Hepatic stellate cell (primary cell): ENCODE measurements at places on chromosomes 3 and 15.

GRCh38 chr3:12139111-12139511 is 19.6 kb downstream of the TIMP4 start:
- peak; percentile 47 for DNase-seq

- DNase-seq = no peak
Measured at GRCh38 chr15:35834216-35834830, 288.4 kb upstream of the DPH6 start.

DNA sequence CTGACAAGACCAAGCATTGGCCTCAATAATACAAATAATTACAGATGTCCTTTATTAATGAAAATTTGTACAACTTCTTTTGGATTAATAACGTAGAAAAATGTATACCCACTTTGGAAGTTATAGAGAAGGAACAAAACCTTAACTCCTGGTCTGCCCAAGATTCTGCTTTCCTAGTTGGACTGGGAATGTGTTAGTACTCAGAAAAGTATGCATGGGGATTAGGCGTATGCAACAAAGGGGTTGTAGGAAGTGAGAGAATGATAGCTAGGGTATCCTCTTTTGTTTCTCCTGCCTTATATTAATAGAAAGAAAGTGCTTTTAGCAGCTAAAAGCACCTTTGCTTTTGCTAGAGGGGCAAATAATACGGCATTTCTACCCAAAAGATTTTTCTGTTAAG is 116.2 kb upstream of the LRRFIP2 start:
- peak; percentile 43 for DNase-seq

DNA sequence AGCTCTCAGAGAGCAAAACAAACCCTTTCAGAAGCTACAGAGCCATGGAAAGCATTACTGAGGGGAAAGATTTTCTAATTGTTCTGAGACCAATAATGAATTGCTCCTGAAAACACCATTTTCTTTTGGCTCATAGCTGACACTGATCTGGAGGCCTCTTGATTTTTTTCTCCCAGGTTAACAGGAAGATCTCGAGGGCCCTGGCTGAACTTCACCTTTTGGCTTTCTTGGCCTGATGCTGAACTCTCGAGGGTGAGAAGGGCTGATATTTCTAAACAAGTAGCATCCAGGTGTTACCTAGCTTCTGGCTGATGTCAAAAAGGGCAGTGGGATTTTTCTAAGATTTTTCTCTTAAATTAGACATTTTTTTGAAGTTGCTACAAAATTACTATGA is 19.9 kb upstream of the NFKBIZ start:
- no peak for DNase-seq

DNA sequence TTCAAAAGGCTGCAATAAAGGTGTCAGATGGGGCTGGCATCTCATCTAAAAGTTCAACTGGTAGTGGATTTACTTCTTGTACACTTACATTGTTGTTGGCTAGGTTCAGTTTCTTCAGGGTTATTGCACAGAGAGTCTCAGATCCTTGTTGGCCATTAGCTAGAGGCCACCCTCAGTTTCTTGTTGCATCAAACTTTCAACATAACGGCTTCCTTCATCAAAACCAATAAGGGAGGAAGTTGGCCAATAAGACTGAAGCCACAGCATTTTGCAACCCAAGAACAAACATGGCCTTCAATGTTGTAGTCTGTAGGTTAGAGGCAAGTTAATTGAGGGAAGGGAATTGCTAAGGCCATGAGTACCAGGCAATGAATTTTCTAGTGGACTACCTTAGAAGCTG is 218.0 kb downstream of the ZBBX start:
- no peak for DNase-seq

DNA sequence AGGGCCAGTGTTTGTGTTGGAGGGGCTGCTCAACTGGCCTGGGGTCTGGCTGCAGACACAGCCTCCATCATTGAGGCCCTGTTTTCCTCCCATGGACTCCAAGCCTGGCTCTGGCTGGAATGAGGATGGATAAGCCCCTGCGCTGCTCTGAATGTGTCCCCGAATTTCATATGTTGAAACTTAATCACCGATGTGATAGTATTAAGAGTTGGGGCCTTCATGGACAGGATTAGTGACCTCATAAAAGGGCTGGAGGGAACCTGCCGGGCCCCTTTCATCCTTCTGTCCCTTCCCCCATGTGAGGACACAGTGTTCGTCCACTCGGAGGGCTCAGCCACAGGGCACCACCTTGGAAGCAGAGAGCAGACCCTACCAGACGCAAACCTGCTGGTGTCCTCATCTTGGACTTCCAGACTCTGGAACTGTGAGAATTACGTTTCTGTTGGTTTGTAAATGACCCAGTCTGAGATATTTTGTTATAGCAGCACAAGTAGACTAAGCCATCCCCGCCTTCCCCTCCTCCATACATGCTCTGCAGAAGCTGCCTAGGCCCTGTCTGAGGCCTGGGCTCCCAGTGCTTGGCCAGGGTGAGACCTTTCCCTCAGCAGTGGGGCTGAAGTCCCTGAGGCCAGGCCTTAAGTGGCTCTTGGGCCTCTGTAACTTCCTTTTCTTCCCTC is 3.8 kb upstream of the LCTL start:
- no peak for DNase-seq

DNA sequence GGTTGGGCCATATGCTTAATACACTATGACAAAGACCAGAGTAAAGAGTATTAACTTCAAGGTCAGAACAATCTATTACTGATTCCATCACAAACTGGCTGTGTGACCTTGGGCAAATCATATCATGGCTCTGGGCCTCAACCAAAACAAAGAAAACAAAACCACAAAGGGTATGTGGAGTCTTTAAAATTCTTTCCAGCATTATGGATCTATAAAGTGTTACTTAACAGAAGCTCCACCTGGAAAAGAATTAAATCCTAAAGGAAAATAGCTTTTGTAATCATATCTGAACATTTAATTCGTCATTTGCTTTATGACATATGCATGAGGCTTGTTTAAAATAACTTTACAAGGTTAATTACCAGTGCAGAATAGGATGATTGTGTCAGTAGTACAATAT is 265.5 kb downstream of the SATB1 start:
- DNase-seq = no peak

GRCh38 chr3:69976021-69976420 is 23.5 kb upstream of the SAMMSON start:
- no peak for DNase-seq

GRCh38 chr3:31777092-31777491 is 204.0 kb downstream of the OSBPL10 start:
- DNase-seq = no peak

DNA sequence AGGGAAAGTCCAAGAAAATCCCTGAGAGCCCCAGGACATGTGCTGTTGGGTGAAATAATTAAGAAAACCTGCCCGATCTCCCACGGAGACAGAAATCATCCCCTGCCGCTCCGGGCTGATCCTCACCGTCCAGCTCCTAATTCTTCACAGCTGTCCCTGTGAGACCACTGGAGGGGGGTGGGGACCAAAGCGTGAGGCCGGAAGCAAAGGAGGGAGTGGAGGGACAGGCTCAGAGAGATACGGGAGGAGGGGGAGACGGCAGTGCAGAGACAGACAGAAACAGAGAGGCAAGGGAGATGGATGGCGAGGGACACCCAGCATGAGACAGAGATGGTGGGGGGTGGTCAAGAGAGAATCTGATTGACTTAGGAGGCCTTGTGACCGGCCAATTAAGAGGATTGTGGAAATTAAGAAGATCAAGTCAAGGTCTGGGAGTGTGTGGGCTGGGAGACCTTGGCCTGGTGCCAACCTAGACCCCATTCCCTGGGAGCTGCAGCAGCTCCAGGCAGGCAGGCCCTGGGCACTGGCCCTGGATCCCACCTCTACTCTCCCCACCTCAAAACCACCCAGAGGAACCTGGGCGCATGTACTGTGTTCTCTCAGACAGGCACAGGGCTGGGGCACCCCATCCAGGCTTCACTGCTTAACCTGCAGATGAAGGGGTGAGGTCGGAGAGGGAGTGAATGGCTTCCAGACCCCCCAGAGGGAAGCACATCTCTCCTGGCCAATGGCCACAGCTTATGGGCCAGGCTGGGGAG is 113.2 kb upstream of the ALDH1A3 start:
- DNase-seq = no peak

GRCh38 chr15:50675535-50676144 is 11.0 kb downstream of the TRPM7 start:
- no peak for DNase-seq

DNA sequence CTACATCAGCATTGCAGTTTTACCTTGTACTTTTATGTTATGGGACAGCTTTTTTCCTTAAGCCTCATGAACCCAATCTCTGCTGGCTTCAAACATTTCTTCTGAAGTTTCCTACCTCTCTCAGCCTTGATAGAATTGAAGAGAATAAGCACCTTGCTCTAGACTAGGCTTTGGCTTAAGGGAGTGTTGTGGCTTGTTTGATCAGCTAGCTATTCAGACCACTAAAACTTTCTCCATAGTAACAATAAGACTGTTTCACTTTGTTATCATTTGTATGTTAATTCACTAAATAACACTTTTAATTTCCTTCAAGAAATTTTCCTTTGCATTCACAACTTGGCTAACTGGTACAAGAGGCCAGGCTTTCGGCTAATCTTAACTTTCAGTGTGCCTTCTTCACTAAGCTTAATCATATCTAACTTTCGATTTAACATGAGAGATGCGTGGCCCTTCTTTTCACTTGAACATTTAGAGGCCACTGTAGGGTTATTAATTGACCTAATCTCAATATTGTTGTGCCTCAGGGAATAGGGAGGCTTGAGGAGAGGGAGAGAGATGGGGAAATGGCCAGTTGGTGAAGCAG is 8.1 kb upstream of the TIGIT start:
- DNase-seq = no peak

DNA sequence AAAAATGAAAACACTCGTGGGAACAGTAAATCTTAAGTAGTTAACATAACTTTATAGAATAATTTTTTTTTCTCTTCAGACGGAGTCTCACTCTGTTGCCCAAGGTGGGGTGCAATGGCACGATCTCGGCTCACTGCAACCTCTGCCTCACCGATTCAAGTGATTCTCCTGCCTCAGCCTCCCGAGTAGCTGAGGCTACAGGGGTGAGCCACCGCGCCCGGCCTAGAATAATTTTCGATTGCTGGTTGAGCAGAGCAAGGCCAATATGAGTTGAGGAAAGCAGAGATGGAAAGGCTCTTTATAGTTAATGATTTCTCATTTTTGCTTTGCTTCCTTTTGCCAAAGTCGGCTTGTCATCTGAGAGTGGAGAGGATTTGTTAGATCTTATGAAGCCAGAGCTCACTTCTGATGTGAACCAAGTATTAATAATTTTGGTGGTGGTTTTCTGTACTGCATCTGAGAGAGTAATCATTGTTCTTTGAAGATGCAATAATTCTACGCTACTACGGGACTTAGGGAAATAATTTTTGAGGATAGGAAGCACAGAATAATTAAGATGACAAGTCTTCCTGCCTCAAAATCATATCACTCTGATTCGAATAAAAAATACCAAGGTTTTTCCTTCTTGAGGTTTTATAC is 1.6 kb upstream of the GOLM2 start:
- DNase-seq = no peak

DNA sequence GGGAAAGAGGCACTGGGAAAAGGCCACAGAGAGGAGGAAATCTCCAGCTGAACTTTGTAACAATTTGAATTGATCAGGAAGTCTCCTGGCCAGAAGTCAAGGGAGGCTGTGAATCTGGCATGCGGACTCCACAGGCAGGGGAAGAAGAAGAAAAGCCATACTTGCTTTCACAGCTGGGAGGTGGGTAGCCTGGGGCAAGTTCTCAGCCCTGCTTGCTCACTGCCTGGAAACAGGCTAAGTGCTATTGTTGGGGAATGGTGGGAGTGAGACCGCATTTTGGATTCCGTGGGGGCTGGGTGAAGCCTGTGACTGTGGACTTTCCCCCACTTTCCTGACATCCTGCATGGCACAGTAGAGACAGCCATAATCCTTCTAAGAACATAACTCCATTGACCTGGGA is 168.8 kb upstream of the CD96 start:
- DNase-seq = no peak

DNA sequence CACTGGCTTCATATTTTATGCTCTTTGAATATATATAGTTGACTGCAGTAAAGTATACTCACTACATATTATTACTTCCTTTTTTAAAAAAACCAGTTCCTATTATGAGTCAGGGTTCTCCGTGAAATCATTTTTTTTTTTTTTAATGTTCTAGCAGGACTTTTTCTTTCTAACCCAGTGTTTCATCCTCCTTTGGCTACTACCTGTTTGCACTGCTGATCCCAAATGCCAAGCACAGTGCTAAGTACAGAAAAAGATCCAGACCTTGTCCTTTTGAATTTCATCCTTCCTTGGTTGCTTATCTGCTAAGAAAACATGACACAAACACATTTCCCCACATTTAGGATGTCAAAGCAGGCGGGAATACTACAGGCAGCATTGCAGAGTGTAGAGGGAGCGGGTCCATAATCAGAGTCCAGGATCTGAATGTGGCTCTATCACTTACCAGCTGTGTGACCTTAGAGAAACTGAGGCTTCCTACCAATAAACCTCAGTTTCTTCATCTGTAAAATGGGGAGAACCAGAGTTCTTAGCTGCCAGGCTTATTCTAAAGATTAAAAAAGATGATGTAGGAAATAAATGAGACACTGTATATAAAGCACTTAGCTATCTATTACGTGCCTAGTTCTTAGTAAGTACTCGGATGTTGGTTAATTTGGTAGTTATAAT is 37.2 kb upstream of the ANPEP start:
- DNase-seq = no peak

GRCh38 chr15:57251308-57251707 is 125.0 kb upstream of the CGNL1 start:
- no peak for DNase-seq

DNA sequence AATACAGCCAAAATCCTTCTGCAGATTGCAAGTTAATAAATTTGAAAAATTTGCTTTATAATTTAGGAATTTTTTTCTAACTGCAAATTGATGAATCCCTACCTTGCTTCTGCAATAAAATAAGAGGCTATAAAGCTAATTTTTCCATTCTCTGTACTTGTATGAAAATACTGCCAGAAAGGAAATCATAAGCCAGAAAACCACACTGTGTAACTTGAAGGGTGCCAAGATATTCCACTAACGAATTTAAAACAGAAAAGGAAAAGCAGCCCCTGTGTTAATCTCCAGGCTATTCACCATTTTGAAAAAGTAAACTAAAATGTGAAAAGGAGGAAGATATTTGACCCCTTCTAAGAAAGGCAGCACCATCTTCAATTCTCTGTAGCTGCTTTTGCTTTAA is 557.9 kb upstream of the ZNF385D start:
- no peak for DNase-seq

DNA sequence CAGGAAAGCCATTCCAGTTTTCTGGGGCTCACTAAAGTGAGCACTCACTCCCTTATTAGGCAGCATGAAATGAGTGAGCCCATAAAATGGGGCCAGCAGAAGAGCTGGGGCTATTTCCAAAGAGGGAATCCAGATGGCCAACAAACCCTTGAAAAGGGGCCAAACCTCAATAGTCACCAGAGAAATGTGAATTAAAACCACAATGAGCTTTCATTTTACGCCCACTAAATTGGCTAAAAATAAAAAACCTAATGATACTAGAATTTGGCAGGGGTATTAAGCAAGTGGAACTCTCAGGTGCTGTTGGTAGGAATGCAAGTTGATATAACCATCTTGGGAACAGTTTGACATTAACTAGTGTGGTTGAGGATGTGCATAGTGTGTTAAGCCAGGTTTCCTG is 42.1 kb upstream of the RAF1 start:
- no peak for DNase-seq
